ENCODE measurements at places on chromosomes 5 and 9.

GRCh38 chr5:144794922-144795321 is 624.2 kb downstream of the KCTD16 start:
- DNase-seq = peak; percentile 37

DNA sequence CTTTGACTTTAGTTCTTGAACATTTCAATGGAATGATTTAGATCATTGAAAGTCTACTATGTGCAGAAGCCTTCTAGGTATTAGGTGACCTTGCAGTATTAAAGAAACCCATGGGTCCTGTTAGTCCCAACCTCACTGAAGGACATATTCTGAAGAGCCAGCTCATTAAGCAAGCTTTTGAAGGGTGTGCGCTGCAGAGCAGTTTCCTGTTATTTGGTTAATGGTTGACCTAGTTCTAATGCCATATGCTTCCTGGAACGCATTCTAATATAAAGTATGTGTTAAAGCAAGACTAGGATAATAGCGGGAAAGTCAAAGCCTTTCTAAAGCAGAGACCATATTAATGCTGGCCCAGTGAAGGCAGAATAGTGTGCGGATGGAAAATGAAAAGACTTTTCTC is 20.1 kb downstream of the ZNF462 start:
- DNase-seq = no peak

GRCh38 chr5:8857051-8857450 is 688.8 kb downstream of the SEMA5A start:
- DNase-seq = peak; percentile 54

GRCh38 chr5:79495311-79495710 is 18.6 kb downstream of the HOMER1 start:
- DNase-seq = no peak

DNA sequence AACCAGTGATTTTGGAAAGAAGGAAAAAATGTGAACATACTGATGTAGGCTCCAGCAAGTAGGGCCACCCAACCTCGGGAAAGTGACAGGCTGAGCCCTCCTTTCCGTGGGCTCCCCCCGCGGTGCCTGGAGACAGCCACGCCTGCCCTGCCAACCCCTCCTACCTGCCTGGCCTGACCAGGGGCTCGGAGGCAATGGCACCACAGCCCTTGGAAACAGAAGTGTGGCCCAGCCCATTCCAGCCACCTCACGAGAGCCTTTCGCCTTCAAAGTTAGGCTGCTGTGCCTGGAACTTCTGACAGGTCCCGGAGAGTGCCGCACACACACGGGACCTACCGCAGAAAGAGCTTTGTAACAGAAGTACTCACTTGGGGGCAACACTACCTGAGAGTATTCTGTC is 49.5 kb upstream of the LRRC14B start:
- DNase-seq = no peak

DNA sequence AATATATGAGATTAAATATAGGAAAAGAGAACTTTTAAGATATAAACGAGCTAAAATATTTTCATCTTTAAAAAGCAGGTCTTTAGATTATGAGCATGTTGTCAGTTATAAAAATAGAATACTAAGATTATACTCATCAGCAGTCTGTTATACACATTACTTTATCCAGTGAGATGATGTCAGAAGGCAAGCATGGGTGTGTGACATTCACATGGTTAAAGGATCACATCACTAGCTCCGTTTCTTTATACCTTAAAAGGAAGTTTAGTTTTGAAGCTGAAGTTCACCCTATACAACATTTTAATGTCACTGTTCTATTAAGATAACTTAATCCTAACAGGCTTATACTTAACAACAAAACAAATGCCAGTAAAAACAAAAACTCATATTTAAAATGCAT is 59.6 kb downstream of the RICTOR start:
- DNase-seq = peak; percentile 97

DNA sequence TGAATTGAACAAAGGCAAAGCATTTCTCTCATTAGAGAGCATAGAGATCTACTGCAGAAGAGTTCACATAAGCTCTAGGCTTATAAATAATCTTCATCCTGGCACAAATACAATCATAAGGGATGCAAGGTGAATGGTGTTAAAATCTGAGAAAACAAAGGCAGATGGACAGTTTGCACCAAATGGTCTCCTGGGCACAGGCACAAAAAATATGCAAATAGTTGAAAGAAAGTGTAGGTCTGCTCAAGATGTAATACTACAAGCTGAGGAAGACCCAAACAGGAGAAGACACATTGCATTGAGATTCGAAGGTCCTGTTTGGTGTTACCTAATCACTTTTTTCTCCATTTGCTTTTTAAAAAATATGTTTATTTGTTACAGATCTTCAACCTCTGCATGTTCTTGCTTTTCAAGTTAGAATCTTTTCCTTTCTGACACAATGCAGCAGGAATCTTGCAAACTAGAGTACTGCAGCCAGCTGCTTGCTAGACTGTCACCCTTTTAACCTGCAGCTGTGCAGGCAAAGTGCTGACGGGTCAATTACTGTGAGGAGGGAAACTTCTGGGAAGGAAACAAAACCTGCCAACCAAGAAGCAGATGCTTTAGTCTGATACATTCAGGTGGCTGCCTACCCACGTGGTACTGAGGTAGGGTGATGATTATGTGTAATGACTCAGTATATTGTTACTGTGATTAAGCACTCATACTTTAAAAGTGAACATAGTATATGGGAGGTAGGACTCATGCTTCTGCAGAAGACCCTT is 1048.6 kb upstream of the SEMA6A start:
- DNase-seq = no peak

DNA sequence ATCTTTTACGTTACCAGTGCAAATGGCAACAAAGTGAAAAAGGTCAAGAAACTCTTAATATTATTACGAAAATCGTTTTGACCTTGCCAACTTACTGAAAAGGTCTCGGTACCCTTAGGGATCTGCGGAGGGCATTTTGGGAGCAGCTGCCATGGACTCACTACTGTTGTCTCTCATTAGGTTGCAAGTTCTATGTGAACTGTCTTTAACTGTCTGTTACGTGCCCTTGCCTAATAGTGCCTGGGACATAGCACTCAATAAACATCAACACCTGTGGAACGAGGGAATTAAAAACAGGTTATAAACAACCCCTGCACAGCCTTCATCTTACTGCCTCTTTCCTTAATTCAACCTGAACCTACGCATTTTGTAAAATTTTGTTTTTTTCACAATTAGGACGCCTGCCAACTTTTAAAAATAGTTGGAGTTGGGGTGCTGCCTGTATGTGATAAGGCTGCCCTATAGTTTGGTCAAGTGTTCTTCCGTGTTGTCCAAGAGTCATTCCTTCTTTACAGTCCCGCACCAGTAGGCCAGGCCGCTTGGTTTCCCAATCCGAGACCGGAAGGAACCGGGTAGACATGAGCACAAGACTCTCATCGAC is 527 bp upstream of the SREK1 start:
- DNase-seq = no peak

DNA sequence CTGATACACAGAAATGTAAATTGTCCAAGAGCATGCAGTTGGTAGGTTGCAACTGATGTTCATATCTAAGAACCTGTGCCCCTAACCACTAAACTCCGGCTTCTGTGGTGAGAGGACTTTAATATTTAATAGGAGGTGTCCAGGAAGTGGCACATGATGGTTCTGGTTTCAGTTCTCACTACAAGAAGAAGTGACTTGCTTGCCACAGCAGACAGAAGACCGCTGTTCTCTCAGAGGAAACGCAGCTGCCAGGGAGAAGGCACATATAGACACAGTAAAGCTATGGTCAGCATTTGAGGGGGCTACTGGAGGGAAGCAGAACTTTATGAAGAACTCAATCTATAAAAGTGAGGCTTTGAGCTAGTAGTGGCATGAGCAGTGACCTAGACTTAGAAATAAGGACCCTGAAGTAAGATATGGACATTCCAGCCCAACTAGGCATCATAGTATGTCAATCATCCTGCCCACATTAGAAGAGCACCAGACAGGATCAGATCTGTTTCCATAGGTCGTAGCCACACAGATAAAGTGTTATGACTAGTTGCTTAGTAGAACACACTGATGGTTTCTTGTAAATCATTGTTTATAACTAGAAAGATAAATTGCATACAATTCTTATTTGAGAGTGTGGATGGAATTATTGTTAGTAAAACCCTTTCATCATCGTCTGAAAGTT is 36.4 kb upstream of the DAB2 start:
- no peak for DNase-seq

DNA sequence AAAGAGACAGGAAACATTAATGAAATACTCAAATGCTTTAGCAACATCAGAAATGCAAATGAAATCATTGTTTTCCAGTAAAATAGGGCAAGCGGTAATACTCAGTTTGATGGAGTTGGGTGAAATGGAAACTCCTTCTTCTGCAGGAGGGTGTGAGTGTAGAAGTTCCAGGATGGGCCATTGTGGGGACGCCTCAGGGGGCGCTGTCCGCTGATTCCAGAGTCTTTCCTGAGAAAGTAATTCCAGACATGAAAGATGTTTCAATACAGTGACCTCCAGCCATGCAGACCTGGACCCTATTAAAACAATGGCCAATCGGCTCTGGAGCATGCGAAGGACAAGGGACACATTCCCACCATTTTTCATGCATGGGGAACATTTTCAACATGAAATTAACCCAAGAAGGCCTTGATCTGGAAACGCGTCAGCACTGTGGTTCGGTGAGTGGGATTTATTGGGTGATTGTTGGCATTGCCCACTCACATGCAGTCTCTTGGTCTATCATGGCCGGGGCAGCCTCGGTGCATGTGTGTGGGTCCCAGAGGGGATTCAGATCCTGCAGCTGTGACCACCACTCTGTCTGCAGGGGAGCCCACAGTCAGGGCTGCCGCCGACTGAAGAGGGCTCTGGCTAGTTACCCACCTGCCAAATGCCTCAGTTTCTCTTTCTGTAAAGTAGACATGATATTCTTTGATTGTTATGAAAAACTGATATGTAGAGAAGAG is 132.6 kb upstream of the IRX4 start:
- DNase-seq = no peak

- DNase-seq = no peak
Observed at GRCh38 chr5:159324986-159325385, 5.3 kb downstream of the IL12B start.

GRCh38 chr5:124461941-124462340 is 284.5 kb downstream of the ZNF608 start:
- no peak for DNase-seq
